ENCODE measurements at places on chromosomes 2 and 18.

DNA sequence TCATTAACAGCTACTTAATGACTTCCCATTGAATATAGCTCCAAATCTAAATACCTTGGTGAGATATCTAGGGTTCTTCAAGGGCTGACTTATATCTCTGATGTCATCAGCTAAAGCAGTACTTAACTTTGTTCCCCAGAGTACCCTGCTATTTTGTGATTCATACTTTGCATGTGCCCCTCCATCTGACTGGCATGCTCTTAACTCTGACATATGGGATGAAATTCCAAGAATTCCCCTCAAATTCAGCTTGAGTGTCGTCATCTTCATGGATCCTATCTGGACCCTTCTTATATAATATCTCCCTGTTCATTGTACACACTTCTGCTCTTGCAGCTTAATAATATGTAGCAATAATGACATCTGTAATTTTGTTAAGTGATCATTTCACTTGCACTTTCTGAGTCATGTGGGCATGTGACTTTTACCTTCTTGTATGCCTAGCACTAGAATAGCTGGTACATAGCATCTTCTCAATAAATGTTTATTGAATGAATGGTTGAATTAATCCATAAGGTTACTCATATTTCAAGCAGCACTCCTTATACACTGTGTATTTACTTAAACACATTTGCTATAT, 172.9 kb downstream of the WDR7 start:
- no peak for DNase-seq

DNA sequence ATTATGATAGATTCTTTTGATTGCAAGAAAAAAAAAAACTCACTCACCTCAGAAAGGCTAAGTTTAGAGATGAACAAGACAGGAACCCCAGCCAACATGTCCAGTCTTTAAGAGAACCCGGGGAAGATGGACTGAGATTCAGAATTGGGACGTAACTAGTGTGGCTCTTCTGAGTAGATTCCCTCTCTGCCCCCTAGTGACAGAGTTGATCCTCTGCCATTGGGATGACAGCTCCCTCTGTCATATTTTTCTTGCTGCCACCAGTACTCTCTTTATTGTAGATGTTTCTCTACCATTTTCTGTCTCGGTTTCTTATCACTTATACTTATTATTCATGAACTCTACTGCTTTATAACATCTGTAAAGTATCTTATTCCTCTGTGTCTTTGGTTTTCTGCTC, 77.7 kb downstream of the GULP1 start:
- peak; percentile 59 for DNase-seq

DNA sequence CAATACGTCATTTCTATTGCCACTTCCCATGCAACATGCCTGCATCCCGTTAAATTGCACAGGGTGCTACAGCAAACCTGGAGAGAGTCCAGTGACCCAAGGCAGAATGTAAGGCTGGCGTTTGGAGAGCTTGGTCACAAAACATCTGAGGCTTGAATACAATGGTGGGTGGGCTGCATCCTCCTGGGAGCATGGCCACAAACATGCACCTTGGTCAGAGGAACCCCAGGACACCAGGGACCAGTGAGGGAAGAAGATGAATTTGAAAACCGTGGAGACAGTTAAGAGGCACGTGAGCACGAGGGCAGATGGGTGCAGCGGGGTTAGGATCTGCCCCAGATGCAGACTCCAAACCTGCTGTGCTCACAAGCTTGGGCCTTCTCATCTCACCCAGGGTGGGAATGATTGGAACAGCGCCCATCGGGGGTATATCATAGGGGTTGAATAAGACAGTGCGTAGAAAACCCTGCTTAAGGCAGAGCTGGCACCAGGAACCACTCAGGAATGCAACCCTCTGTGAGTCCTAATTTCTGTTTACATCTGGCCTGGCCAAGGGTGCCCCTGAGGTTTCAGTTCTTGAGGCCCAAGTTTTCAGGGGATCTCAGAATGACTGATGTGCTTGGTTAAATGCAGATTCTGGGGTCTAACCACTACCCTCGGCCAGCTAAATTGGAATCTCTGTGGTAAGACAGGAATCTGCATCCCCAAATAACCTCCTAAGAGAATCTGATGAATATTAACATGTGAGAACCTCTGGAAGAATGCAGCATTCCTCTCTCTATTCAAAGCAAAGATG, 97.2 kb downstream of the ARL4C start:
- DNase-seq = no peak

DNA sequence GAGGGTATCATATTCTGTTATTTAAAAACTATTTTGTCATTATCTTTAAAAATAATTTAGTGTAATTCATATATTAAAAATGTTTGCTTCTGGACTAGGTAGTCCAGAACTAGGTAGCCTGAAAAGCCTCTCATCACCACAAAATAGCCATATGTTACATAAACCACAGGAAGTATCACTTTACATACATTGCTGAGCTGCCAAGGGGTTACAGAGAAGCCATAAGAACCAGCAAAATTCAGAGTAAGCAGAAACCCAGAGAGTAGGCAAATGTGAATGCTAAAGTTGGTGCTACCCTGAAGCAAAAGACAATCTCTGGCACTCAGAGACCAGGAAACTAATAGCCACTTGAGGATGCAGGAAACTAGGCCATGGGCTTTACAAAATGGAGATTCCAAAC, 60.9 kb downstream of the LOXHD1 start:
- no peak for DNase-seq

GRCh38 chr2:178848335-178848734, 41.1 kb upstream of the TTN start:
- DNase-seq = no peak

DNA sequence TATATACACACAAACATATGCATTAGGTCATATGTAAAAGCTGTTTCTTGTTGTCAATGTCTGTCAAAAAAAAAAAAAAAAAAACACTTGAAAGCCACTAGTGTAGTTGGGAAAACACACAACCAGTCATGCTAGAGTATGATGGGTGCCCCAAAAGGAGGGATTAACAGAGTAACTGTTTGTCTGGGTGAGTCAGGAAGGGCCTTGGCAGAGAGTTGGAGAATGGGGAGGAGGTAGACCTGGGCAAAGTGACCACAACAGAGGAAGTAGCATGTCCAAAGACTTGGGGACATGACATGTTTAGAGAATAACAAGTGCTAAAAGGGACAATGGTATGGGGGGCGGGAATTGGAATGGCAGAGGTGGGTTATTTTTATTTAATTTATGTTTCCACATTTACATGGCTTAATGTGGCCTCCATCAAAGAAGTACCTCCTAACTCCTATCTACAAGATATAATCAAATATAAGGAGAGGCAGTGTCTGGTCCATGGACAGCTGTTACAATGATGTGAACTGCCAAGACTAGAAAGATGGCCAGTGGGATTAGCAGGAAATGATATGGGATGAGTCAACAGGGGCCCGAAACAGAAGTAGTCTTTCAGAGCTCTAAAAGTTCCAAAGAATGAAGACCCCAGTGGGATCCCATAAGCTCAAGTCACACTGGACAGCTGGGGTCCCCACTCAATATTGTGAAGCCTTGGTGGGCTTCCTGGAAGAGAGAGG, 99.9 kb upstream of the ZFP36L2 start:
- no peak for DNase-seq

GRCh38 chr2:218230882-218231281, 13.9 kb downstream of the ARPC2 start:
- no peak for DNase-seq

DNA sequence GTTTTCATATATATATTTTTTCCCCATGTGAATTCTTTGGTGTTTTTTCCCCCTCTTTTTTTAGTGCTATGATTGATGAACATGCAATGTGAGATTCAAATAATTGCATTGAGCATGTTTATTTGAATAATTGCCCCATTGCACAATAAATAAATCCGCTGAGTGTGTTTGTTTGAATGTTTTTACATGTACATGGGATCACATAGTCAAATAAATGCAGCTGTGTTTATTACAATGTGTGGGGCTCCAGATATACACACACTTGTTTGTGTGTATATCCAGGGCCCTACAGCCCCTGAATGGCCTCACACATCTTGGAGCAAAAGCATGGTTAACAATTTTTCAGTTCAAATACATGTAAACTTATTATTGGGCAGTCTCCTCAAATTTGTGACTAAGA, 134.5 kb downstream of the ZEB2 start:
- no peak for DNase-seq

DNA sequence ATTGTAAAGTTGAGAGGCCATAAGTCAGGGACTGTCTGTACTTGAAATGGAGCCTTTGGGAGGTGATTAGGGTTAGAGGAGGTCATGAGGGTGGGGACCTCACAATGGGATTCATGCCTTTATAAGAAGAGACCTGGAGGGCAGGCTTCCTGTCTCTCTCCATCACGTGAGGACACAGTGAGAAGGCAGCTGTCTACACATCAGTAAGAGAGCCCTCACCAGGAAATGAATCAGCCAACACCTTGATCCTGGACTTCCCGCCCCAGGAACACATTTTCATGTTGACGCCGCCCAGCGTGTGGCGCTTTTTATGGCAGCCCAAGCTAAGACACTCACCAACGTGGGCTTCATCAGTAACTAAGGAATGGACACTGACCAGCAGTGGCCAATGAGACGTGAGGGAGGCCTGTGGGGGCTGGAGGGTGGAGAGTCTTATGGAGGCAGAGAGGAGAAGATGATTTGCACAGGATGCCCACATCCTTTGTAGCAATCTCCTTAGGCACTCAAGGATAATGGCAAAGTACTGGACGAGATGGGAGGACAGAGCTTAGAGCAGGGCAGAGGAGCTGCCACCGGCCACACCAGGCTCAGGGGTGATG, 162.7 kb downstream of the EIPR1 start:
- DNase-seq = no peak

GRCh38 chr2:203789618-203790017, 78.0 kb upstream of the CTLA4 start:
- DNase-seq = no peak

DNA sequence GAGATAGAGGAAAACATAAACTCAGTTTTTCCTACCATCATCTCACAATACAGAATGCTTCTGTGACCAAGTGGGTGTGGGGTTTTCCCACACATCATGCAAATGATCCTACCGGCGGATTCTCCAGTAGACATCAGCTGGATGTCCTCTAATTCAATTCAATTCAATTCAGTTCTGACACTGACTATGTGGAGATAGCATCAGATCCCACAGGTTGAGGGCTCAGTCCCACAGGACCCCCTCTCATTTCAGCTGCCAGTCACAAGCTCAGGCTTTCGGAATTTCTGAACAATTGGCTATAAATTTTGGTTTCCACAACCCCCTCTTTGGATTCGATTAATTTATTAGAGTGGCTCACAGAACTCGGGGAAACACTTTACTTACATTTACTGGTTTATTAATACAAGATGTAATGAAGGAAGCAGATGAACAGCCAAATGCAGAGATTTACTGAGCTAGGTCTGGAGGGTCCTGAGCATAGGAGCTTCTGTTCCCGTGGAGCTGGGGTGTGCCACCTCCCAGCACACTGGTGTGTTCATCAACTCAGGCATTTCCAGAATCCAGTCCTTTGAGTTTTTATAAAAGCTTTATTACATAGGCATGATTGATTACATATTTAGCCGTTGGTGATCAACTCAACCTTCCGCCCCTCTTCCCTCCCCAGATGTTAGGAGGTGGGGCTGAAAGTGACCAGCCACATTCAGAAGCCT, 350.1 kb downstream of the MYCN start:
- no peak for DNase-seq

GRCh38 chr2:108215794-108216211, 24.0 kb upstream of the SULT1C3 start:
- DNase-seq = no peak

DNA sequence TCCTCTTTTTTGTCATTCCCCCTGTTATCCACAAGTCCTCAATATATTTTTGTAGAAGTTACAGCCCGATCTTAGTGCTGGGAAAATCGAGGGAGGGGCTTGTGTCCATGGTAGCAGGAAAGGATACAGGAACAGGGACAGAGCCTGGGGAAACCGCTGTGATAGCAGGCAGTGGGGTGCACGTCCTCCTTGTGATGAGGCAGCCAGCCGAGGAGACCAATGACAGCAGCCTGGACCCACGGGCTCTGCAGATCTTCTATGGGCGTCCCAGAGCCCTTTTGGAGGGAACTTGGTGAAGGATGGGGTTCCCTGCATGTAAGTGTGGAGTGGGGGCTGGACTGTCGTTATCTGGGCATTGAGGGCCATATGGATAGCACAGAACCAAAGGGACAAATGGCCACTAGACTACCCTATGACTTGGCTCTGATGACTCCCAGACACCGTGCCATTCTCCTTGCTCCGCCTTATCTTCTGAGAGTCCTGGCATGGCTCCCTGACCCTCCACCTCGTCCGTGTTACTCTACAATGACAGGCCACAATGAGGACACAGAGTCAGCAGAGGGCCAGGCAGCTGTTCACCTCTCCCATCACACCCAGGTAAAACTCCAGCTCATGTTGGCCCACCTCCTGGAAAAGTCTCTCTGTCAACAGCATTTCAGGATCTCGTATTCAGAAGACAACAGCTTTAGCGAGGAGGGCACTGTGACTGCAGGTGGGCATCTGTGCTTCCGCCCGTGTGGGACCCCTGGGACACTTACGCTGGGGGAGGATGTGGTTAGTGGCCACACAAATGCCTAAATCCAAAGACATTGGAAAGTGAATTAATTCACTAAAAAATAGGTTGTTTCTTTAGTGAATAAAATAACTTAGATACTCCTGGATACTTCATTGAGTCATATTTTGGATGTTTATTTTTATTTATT, 100.1 kb downstream of the VAPA start:
- no peak for DNase-seq

DNA sequence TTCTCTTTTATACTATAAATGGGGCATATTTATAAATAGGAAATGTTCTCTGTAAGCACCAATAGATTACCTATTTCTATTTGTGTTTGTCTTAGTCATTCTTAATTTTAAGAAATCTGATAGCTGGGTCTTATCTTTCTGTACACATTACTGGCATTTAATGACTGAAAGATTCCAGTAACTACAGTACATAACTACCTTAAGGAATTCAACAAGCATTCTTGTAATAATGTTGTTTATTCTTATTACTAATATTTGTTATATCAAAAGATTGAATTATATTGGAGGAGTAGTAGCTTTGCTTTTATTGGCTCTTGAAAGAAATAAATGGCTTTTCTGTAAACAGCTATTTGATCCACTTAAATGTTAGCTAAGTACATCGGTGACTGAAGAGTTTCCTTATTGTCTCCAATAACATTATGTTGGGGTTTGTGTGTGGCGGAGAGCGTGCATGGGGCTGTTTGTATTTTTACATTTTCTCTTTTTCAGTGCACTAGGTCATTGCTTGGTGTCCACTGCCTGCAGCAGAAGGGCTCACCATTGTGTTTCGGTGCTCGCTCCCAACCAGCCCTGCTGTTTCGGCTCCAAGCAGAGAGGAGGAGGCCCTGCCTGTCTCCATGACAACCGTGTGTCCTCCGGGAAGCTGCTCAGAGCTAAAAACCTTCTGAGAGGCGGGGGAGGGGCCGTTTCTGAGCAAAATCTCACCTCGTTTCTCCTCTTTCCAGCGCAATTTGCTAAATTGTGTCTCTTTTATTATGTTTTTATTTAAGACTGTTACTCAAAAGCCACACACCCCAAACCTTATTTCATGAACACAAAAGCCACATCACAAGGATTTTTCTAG, 112.5 kb upstream of the SLC38A11 start:
- DNase-seq = peak; percentile 86

- DNase-seq = no peak
Measured at GRCh38 chr18:54798186-54798585, 30.1 kb upstream of the RAB27B start.

Measured in head of caudate nucleus (tissue), 42 donors.